ENCODE measurements at places on chromosomes 4 and X. TPM values are rescaled to one million over a fixed set of nuclear protein-coding genes. Genes with fewer than 3 reads are reported as not detected.

Gene C4orf50
- total RNA-seq = not detected

Gene CLDN22
- total RNA-seq = not detected

DNA sequence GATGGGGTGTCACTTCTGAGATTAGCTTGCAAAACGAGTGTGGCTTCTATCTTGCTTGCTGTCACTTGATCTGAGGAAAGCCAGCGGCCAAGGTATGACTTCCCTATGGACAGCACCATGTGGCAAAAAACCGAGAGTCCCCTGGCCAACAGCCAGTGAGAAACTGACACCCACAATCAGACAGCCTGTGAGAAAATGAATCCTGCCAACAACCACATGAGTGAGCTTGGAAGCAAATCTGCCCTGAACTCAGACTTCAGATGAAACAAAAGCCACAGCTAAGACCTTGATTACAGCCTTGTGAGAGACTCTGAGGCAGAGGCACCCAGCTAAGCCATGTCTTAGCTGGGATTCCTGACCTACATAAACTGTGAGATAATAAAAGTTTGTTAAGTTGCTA, 45.5 kb downstream of the PPP1R2C start:
- peak; percentile 62 for DNase-seq

DNA sequence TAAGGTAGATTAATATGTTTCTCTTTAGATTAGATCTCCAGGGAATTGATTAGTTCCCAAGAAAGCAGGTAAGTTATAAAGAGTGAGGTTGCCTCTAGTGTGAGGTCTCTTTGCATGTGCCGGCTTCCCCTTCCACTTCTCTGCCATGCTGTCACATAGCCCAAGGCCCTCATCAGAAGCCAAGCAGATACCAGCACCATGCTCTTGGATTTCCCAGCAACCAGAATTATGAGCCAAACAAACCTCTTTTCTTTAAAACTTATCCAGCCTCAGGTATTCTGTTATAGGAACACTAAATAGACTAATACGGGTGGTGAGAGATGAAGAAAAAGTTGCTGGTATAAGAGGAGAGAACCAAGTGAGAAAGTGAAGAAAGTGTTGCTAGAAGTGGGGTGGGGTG, 15.1 kb downstream of the ANKRD50 start:
- no peak for DNase-seq

GRCh38 chr4:163701916-163702315, 207.4 kb downstream of the TMA16 start:
- DNase-seq = no peak

- DNase-seq = no peak
Observed at GRCh38 chrX:47235691-47236103, 2.9 kb downstream of the USP11 start.

Gene MAGED4
- total RNA-seq = 1.3 TPM

GRCh38 chrX:136780241-136780640, 491 bp downstream of the ARHGEF6 start:
- DNase-seq = no peak

- DNase-seq = no peak
Observed at GRCh38 chr4:24226667-24227066, 336.8 kb upstream of the PPARGC1A start.

DNA sequence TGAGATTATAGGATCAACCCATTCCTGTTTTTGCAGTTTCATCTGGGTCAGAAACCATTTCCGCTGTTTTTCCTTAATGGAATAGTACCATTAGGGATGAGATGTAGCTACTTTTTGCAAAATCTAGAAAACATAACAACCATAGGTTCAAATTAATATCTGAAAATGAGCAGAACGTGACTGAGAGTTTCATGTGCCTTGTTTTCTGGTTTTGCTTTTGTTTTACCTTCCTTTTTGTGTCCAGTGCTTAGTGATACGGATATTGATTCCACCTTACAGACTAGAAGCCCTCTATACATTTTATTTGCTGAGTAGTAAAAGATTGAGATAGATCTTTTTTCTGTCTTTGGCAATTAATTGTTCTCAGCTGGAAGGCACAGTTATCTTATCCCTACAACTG, 46.5 kb downstream of the SNX25 start:
- no peak for DNase-seq

DNA sequence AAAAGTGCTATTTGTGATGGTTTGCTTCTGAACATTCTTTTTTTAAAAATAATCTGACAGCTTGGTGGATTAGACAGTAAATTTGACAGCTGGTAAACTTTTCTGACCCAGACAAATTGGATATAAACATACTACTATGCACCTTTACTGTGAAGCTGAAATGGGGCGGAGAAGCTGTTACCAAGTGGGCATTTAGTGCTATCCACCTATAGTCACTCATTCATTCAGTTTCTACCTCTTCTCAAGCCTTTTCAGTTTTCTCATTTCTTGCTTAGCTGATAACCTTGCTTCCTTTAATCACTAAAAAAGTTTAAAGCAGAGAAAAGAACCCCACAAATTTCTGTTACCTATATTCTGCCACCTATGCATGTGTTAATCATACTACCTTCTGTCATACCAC, 5.2 kb downstream of the RPS3A start:
- DNase-seq = no peak

DNA sequence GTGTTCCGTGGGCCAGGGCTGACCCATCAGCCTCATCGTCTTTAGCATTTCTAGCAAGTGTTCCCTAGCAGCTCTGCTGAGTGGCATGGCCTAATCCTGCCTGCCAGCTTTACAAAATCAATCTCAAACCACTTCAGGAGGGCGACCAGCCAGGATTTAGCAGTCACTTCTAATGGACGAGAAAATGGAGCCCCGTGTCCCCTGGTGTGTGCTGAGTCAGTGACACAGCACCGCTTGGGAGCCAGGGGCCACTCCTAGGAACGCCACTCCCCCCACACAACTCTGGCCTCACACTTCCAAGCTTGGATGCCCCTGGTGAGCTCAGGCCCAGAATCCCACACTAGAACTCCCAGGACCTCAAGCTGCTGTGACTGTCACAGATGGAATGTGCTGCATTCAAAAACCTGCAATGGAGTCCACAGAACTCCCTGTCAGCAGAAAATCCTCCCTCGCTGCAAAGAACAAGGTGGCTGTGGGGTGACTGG, 311.2 kb upstream of the GATB start:
- DNase-seq = no peak

DNA sequence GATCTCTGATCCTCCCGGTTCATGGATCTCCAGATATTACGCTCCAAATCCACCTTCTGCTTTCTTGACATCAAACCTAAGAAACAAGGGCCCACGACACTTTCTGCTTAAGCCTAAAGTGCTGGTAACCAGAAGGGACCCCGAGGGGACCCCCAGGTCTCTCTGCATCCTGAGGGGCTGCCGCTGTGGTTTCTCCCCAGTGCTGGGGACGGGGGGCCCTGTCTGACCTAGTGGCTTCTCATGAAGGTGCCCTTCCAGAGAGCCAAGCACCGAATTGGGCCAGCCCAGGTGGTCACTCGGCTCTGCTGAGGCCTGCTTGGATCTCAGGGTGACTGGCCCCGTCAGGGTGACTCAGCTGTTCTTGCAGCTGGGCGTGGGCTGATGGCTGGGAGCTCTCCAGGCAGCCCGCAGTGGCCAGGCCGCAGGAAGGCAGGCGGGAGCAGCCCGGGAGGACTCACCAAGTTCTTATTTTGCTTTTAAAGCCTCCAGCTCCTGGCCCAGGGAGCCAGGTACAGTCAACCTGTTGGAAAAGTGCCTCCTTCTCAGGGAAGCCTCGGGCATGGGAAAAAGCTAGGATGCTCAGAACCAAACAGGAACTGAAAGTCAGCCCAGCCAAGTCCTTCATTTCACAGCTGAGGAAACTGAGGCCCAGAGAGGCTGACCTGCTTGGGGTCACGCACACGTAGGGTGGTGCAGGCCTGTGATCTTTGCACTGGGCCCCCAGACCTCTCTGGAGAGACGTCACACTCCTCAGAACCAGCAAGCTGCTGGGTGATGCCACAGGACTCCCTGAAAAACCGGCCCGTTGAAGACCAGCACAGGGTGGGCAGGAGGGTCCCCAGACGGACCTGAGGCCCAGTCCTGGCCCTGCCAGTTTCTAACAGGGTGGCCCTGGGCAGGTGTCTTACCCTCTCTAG, 16.7 kb downstream of the BLOC1S4 start:
- no peak for DNase-seq

Gene TMEM271
- not detected for total RNA-seq

Gene MAP3K15
- total RNA-seq = 0.33 TPM

- DNase-seq = peak; percentile 86
Observed at GRCh38 chr4:83010522-83011318, at the start of gene LIN54. LIN54 (minus strand) TSS chr4:83010823; CDS start chr4:82984844, 25,979 bp downstream.

DNA sequence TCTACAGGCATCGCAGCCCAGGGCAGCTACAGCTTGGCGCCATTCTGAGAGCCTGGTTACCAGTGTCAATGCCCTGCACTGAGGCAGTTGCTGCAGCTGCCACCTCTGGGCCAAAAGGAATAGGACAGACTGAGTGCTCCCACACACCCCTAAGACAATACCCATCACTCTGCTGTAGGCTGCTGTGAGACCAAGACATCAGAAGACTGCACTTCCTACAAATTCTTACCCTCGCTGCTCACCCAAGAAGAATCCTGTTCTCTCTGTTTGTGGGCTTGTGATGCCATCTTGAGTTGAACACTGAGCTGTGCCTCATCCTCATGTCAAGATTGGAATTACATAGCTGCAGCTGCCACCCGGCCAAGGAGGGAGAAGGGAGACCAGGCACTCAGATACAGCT, 1847.0 kb upstream of the PCDH10 start:
- DNase-seq = no peak

DNA sequence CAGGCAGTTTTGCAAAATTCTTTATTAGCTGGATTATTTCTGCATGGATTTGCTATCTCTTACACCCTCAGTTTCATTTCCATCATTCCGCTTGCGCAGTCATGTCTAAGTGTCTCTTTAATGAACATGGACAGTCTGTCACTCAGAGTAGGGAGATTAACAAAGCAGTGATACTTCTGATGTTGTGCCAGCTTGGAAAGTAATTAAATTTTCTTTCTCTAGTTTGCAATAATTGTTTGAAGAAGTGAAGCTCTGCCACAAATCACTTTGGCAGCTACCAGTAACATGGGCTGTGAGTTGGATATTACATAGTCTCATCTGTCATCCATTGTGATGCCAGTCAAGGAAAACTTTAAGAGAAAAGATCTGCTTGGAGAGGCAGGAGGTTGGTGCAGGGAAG, 324.8 kb upstream of the NWD2 start:
- no peak for DNase-seq

Gene IL1RAPL1
- total RNA-seq = not detected

Gene S100P
- total RNA-seq = not detected

Gene ZCCHC4
- 5.2 TPM for total RNA-seq

GRCh38 chr4:548976-549375, 27.1 kb downstream of the TMEM271 start:
- DNase-seq = no peak

Gene NONO
- 176 TPM for total RNA-seq

Gene GAGE2A
- not detected for total RNA-seq

GRCh38 chr4:105662935-105663675, 45.4 kb downstream of the INTS12 start:
- DNase-seq = no peak

DNA sequence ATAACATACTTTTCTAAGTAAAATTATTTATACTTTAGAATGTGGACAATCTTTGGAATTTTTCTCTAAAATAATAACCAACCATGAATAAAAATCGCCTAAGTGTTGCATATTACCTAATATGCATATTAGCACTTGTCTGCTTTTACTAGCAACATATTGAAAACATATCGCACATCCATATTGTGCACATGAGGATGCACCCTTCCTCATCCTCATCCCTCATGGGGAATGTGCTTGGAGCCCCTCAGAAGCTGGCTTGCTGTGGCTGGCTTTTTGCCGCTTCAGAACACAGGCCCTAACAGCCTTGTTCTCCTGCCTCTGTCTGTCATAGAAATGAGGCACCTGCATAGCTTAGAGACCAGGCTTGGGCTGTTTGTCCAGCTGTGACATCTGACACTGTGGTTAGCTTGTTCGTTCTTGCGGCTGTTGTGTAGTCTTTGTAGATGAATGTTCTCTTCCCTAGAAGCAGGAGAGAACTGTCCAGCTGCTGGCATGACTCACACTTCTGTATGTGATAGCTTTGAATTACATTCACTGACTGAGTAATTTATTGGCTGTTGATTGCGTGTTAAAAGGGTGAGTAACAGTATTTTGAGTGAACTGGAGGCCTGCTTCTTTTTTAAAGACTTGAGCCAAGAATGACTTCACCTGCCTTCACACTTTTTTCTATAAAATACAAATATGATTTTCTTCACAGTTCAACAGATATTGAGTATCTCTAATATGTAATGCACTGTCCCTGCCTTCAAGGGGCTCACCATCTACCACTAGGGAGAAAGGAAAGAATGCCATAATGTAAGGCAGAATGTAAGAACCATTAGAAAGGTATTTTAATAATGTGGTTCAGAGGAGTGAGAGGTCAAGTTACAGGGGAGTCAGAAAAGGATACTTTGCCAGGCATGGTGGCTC, 81.9 kb downstream of the HMGB2 start:
- peak; percentile 90 for DNase-seq

DNA sequence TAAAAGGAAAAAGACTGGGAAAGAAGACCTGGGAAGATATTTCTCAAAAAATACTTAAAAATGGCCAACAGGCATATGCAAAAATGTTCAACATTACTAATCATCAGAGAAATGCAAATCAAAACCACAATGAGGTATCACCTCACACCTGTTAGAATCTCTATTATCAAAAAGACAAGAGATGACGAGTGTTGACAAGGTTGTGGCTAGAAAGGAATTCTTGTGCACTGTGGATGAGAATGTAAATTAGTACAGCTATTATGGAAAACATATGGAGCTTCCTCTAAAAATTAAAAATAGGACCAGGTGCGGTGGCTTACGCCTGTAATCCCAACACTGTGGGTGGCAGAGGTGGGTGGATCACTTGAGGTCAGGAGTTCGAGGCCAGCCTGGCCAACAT, 50.0 kb downstream of the C4orf46 start:
- no peak for DNase-seq

Gene SPARCL1
- total RNA-seq = 137 TPM

- DNase-seq = no peak
Observed at GRCh38 chr4:8400632-8401325, 39.7 kb downstream of the ACOX3 start.

GRCh38 chrX:47204970-47205369, 11.3 kb downstream of the UBA1 start:
- no peak for DNase-seq

- DNase-seq = peak; percentile 52
Observed at GRCh38 chrX:78029663-78030062, 60.2 kb upstream of the PGAM4 start.

DNA sequence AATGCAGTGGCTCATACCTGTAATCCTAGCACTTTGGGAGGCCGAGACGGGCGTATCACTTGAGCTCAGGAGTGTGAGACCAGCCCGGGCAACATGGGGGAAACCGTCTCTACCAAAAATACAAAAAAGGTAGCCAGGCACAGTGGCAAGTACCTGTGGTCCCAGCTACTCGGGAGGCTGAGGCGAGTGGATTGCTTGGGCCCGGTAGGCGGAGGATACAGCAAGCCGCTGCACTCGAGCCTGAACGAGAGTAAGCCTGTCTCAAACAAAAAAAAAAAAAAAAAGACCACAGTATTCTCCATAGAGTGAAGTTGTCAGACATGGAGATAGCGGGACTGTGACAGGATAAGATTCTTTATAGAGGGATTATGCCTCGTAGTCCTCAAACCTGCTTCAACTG, 76.1 kb upstream of the SH3RF1 start:
- no peak for DNase-seq
